ENCODE measurements at places on chromosomes 7 and 10.

DNA sequence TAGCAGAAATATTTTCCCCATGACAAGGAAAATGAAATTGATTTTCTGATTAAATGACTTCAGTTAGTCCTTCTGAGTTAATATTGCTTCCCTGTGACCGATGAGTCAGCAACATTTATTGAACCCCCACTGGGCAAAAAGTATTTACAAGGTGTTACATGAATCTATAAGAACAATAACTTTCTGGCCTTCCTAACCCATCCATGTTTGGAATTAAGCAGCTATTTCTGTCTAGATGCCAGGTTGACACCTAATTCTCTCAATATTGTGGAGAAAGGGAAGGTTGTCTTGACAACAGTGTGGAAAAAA lies 112.9 kb upstream of the JAZF1 start:
- DNase-seq = no peak

DNA sequence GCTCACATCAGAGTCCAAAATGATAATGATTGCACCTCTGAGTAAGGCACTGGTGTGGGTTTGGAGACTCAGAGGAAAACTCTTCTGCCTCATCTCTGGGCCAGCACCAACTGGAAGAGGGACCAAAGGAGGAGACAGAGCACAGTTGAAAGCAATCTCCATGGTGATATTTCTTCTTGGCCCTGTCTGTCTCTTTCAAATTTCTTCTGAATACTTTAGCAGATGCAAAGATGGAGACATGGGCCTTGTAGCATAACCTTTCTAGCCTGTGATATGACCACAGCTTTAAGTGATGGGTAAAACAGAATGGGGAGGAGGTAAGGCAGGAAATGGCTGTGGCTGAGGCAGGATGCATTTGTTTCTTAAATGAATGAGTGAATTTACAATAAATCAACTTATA lies 12.2 kb upstream of the GIMAP7 start:
- no peak for DNase-seq

DNA sequence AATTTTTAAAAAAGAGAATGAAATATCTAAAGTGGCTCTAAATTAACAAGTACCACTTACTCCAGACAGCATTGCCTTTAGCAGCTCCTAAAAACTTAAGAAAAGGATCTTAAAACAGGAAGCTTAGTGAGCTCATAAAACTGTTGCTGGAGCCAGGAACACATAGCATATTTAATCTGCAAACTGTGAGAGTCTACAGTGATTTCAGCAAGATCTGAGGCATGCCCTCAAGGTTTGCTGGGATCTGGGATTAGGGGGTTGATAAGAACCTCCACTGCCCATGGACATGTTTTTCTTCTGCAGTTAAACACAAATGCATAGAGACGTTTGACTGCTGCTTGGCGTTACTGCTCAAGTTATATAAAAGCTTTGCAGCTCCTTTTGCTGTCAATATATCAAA lies 3.8 kb downstream of the GLI3 start:
- DNase-seq = no peak

DNA sequence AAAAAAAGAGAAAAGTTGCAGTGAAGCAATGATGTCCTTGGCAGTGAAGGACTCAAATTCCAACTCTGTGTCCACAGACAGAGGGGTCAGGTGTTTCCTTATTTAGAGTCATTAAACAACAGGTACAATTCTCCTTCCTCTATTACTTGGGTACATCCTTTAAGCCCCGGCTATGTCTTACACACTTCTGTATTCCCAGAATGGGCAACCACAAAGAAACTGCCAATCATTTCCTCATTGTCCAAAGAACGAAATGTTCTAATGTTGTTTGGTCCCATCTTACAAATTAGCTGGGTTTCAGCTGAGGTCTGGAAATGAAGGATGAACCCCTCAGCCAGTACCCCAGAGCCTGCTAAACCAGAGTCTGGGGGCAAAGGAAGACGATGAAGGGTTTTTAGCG lies 59.5 kb downstream of the GRB10 start:
- DNase-seq = no peak

GRCh38 chr10:116857156-116857555 lies 7.9 kb downstream of the ENO4 start:
- DNase-seq = no peak

- DNase-seq = no peak
Observed at GRCh38 chr7:142594078-142594477, 155.2 kb upstream of the PRSS1 start.

GRCh38 chr7:114657279-114657678 lies 242.7 kb downstream of the FOXP2 start:
- DNase-seq = no peak

- peak; percentile 11 for DNase-seq
Observed at GRCh38 chr7:112495810-112496462, 15.1 kb downstream of the LSMEM1 start.

- DNase-seq = no peak
Observed at GRCh38 chr10:93813507-93814465, 56.0 kb downstream of the LGI1 start.

GRCh38 chr10:71584902-71585563 lies 134.5 kb downstream of the C10orf105 start:
- DNase-seq = no peak

GRCh38 chr7:18607025-18607424 lies 111.5 kb downstream of the HDAC9 start:
- no peak for DNase-seq

- no peak for DNase-seq
Observed at GRCh38 chr10:113023017-113023416, 73.0 kb downstream of the TCF7L2 start.

DNA sequence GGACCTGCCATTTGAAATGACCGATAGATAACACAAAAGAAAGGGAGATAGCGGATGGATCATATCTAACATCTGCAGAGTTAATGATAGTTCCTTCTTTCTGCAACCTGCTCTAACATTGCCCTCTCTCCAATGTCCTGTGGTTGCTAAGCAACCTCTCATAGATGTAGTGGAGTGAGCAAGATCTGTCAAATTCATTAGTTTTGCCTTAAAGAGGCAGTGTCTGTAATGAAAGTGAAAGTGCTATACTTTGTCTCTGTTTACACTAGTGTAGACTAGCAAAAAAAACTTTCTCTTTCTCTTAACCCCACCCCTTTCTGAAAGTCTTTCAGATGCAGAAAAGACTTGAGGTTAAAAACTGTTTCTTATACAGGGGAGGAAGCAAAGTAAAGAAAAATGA lies 1196.9 kb downstream of the SORCS3 start:
- DNase-seq = no peak

All from right kidney (tissue), 9 donors.